NCI-H187 (cell line): ENCODE measurements at places on chromosomes 5 and 9.
A peak's percentile ranks its signal among the peaks of the same experiment; 100 is the strongest.

DNA sequence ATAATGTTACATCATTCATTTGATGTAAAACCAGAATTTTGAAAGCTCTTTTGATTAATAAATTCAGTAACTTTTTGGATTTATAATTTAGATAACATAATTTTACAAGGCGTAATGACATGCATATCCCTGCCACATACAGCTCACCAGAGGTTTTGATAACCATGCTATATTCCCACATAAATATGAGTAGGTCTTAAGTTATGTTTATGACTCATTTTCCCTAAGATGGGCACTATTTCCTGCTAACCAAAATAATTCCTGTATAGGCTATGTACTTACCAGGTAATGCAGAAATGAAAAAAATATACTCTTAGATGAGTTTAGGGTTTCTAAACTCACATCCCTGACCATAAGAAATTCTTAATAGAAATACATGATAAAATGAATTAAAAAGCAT is 93.9 kb upstream of the EDIL3 start:
- no peak for DNase-seq

GRCh38 chr5:132100672-132101261 is 27.2 kb downstream of the CSF2 start:
- DNase-seq: no peak

- no peak for DNase-seq
Observed at GRCh38 chr9:134224567-134225093, 60.3 kb upstream of the RNU6ATAC start.

DNA sequence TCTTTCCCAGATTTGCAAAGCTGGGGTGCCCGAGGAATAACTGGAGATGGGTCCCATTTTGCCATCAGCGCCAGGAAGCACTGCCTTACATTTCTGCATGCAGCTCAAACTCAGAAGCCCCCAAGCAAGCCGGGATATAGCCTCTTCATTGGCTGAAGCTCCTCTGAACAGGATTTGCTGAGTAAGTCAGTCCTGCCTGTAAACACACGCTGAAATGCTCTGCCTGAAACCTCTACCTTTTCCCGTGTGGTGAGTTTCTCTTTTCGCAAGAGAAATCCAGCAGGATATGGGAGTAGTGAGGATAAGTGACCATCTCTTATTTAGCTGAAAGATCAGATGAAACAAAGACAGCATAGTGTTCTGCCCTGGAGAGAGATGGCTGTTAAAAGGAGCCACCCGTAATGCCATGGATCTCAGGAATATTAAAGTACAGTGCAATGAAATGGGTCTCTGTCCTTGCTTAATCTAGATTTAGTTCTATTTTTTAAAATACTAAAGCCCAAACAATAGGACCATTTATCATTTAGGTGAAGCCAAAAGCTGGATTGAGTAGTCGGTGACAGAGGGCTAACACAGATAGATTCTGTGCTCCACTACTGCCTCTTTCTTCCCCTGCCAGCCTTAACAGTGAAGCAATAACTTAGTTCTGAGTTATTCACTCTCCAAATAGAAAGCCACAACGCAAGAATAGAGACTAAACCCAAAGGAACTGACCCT is 177.5 kb upstream of the PPP2R2B start:
- DNase-seq: no peak

GRCh38 chr5:107700481-107700880 is 29.7 kb upstream of the EFNA5 start:
- DNase-seq: no peak

DNA sequence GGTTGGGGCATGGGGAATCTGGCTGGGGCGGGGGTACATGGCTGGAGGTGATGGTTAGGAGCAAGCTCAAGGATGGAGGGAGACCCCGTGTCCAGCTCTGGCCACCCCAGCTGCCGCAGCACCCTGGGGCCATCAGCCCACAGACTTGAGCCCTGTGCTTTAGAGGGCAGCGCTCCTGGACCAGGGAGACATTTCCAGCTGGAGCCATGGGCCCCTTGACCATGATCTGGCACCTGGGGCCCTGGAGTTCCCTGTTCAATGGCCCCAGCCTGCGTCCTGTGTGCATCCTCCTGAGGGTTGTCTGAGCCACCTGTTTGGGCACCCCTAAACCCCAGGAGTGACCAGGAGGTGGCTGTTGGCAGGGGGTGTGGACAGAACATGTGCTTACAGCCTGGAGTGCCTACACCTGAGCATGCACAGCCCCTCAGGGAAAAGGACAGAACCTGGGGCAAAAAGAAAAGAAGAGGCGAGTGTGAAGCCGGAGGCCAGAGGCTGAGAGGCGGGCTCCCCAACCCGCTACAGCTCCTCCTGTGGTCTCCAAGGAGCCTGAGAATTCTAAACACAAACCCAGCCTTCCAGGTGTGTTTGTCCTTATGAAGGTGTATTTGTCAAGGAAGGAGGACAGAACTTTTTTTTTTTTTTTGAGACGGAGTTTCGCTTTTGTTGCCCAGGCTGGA is 126.7 kb downstream of the C9orf50 start:
- no peak for DNase-seq

- no peak for DNase-seq
Observed at GRCh38 chr5:84825606-84826005, 440.9 kb upstream of the EDIL3 start.

DNA sequence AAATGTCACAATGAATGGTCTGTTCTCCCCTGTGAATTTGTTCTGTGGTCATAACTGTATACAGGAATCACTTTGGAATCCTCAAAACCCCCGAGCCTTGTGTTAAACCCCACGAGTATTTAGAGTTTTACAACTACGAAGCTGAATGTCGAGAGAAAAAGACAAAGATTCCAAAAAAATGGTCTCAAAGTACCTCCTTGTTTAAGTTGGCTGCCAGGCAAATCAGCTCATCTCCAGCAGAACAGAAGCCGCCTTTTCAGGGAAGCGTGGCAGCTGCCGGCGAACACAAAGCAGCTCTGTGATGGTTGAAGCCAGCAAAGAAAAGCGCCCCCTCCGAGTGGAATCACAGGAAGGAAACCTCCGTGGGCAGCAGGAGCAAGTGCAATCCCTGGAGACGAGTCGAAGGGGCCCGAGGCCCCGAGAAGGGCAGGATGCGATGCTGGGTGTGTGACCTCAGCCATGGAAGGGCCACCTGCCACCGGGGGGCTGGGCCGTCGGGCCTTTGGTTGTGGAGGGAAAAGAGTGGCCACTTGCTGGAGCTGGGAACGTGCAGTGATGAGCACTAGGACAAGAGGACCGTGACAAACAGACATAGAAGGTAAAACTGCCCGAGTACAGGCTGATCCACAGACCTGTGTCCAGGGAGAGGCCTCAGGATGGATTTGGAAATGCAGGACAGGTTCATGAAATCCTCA is 706.4 kb downstream of the SEMA5A start:
- DNase-seq: no peak

GRCh38 chr5:179265514-179266290 is 79.6 kb downstream of the ADAMTS2 start:
- no peak for DNase-seq

DNA sequence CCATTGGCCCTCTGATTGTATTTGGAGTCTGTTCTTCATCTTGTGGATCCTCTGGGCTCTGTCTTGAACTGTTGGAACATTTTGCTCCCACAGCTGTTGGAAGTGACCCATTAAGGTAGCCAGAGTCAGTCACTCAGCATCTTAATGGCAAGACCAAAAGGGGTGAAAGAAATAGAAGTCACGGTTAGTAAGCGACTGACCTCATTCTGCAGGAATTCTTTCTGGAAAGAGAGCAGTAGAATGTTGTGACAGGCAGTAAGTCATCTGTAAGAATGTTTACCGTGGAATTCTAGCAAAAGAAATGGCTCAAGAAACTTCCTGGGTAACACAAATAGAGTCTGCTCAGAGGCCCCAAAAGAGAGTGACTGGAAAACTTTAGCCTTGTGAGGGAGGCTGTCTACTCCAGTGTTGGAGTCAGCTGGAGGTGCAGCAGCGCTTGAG is 28.6 kb upstream of the TNC start:
- DNase-seq: no peak

GRCh38 chr5:136087961-136088871 is 44.4 kb upstream of the SMAD5 start:
- DNase-seq: no peak

DNA sequence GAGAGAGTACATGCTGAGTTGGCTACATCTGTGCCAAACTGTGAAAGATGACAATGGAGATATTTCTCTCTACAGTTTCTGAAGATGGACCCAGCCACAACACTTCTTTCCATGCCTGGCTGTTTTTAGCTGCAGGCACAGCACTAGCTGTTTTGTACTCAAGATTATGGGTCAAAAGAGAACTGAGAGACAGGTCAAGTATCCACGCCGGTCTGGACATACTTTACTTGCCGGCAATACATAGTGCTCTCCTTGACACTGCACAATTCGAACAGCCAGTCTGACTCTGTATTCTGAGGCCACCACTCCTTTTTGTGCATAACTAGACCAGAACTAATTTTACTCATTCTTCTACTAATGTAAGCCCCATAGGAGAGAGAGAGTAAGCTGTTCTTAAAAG is 2.6 kb downstream of the PRLR start:
- no peak for DNase-seq

DNA sequence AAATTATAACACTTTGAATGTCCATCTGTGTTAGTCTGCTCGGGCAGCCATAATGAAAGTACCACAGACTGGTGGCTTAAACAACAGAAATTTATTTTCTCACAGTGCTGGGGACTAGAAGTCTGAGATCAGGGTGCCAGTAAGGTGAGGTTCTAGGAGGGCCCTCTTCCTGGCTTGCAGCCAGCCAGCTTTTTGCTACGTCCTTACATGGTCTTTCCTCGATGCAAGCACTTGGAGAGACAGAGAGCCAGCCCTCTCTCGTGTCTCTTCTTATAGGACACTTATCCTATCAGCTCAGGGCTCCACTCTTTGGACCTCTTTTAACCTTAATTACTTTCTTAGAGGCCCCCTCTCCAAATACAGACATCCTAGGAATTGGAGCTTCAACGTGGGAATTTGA is 351.8 kb downstream of the SPOCK1 start:
- DNase-seq: peak; percentile 23

GRCh38 chr5:179802207-179802883 is 4.3 kb downstream of the MGAT4B start:
- no peak for DNase-seq

- no peak for DNase-seq
Observed at GRCh38 chr5:114101153-114101552, 260.7 kb upstream of the KCNN2 start.

GRCh38 chr9:87213948-87214347 is 266.6 kb upstream of the GAS1 start:
- DNase-seq: no peak

GRCh38 chr5:82603033-82603987 is 325.2 kb upstream of the RPS23 start:
- no peak for DNase-seq

DNA sequence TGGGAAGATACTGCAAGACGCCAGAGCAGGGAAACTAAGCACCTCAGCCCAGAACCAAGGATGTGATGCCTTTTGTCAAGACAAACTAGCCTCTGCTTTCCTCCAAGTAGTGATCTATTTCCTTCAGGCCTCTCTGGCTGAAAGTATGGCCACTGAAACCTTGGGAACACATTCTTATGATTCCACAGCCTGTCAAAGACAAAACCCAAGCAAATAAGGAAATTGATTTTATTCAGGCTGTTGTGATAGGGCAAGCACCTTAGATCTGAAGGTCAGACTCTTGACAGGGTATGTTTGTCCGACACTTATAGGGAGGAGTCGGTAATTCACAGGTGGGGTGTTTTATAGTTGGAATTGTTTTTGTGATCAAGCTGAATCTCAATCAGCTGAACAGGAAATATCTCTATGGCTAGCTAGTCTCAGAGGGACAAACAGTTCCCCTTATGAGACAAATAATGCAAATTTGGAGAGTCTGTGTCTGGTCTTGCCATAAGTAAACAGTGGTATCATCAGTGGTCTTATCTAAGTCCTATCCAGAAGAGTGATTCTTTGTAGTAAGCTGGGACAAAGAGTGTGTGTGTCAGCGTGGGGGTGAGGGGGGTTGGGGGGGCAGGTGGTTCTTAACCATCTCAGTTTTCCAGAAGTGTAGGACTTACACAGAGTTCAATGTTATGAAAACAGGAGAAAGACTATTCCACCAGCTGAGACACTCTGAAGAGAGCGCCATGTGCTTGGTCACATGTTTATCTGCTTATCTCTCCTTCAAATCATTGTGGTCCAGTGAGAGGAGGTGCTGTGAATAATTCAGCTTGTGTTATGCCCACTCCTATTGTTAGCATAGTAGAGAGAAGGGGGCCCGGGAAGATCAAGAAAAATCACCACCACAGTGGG is 6.7 kb upstream of the ZCCHC10 start:
- no peak for DNase-seq

DNA sequence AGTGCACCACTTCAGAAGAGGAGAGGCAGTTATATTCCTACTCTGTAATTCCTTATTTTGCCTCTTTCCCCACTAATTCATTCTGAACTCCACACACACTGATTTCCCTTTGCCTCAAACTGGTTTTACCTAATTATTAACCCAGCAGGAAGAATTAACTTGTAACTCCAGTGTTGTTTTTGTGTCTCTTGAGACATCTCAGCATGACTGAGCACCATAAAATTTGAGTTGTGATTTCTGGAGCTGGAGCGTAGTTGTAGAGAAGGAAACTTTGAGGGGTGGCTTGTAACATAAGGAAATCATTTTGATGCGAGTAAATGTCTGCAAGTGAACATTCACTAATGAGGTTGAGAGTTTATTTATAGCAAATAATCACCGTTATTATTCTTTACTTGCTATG is 265.2 kb downstream of the TMEM38B start:
- no peak for DNase-seq

- no peak for DNase-seq
Observed at GRCh38 chr5:126848253-126848652, 71.3 kb downstream of the LMNB1 start.

- no peak for DNase-seq
Observed at GRCh38 chr5:21646469-21646868, 1206.7 kb downstream of the CDH12 start.

DNA sequence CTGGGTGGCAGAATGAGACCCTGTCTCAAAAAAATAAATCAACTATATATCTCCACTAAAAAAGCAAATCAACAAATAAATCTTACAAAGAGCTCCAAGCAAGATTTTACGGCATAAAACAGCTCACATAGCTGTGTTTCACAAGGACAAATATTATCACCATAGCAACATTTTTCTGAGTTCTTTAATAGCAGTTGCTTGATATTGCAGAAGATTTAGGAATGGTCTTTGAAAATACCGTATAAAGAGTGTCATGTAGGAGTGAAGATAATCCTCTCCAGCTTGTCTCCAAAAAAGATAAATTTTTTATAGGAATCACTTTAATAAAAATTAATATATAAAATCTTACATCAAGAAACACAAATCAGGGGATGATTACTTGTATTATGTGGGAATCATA is 36.6 kb upstream of the MYOT start:
- no peak for DNase-seq
